Activated naive CD8-positive, alpha-beta T cell treated with anti-CD3 and anti-CD28 coated beads, Interleukin-2, amount 50 U/mL, for 16 hours (primary cell): ENCODE measurements at places on chromosomes 7 and 10.

GRCh38 chr7:6451224-6451705 is 3.5 kb upstream of the DAGLB start:
- DNase-seq, result no peak

GRCh38 chr7:98991141-98991540 is 112.8 kb downstream of the TRRAP start:
- DNase-seq, result no peak

GRCh38 chr10:7942859-7943258 is 111.6 kb upstream of the GATA3 start:
- no peak for DNase-seq

GRCh38 chr10:103759100-103759781 is 96.1 kb downstream of the SH3PXD2A start:
- DNase-seq, result no peak

DNA sequence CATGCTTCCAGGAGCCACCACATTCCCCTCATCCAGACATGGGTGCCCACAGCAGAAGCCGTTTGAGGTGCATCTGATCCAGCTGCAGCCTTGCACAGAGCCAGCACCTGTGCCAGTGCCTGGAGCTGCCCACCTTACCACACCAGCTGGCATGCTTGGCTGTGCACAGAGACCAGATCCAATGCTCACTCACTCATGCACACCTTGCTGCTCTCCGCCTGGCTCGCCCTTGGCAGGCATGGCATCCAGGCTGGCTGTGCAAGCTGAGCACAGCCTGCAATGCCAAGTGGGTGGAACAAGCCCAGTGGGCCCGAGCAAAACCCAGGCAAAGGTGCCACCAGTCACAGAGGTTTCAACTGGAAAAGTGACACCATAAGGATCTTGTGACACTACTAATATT is 66.9 kb upstream of the SEMA3A start:
- no peak for DNase-seq

- DNase-seq, result no peak
These were observed 1.0 kb downstream of the GNB2 start for GRCh38 chr7:100674411-100675104.

DNA sequence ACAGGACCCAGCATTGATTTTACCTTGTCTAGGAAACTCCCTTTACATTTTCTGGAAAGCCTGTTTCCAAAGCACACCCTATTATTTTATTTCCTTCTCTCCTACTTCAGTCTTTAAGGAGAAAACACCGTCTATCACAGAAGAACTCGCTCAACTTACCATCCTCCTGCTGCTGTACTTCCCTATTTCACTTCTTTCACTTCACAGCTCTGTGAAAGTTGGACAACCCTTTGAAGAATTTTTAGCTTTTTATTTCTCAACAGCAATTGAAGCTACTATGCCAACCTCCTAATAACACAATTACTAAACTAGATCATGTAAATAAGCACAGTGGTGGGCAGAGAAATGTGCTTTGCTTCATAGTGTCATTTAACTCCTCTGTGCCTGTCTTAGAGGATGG is 166.5 kb downstream of the TFEC start:
- no peak for DNase-seq

DNA sequence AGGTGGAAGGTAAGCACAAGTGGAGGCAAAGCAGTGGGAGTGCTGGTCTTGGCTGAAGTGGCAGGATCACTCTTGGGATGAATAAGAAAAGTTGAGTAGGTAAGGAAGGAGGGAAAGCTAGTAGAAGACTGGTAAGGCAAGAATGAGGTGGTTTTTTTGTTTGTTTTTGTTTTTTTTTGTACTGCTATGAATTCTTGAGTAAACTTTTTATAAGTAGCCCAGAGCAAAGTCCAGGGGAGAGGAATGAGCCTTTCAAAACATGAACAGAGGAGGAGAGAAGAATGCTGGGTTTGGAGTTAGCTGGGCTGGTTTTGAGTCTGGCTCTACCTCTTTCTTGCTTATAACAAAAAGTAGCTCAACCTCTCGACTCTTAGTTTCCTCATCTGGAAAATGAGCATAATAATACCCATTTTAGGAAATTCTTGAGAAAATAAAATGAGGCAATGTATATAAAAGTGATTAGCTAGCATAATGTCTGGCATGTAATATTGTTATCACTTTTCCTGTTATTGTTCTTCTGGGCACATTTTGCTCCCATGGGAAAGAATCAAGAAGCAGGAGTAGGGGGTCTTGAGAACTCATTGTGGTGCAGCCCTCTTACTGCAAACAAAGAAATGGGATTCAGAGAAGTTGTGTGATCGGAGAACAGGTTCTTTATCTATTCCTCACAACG is 24.1 kb upstream of the LRRC17 start:
- no peak for DNase-seq

DNA sequence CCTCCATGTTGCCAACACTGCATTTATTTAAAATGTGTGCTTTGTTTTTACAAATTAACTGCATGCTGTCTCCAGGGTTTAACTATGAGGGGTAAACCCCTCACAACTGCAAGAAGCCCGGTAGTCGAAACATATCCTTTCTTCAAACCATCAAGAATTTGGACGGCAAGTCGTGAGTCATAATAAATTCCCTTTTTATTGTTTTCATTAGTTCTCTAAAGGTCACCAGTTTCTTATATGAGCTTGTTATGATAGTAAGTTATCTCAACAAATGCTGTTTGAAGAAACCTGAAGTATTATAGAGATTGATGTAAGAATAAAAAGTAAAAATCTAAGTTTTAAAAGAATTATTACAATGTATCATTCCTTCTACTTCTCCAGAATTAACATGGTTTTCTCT is 12.2 kb upstream of the FIGNL1 start:
- no peak for DNase-seq

- DNase-seq, result no peak
These were observed 35.8 kb upstream of the GPR37 start for GRCh38 chr7:124801330-124801895.

DNA sequence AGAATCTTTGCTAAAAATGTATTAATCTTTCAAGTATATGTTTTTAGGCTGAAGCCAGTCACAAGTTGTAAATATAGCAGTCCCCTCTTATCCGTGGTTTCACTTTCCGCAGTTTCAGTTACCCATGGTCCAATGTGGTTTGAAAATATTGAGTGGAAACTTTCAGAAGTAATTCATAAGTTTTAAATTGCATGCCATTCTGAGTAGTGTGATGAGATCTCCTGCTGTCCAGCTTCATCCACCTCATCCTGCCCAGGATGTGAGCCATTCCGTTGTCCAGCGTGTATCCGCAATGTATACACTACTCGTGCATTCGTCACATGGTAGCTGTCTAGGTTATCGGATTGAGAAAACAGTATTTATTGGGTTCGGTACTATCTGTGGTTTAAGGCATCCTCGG is 12.2 kb downstream of the PDCD4 start:
- DNase-seq, result no peak

- no peak for DNase-seq
These were observed 262.0 kb downstream of the ADRA2A start for GRCh38 chr10:111338805-111339204.

GRCh38 chr7:29109899-29110298 is 36.4 kb downstream of the CPVL start:
- no peak for DNase-seq

DNA sequence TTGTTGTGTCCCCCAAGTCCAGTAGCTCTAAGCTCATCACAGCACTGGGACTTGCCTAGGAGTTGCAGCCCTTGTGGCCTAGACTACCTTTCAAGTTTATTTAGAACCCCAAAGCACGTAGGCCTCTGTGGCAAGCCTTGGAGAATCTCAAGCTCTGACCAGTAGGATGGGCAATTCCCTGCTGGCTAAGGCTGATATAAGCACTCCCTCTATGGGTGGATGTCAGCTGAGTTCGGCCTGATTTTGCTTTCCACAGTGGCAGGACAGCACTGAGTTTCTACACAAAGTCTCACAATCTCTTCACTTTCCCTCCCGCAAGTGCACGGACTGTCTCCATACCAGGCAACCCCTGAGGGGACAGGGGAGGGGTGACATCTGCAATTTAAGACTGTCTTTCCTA is 886.4 kb upstream of the LRRN3 start:
- DNase-seq, result no peak

DNA sequence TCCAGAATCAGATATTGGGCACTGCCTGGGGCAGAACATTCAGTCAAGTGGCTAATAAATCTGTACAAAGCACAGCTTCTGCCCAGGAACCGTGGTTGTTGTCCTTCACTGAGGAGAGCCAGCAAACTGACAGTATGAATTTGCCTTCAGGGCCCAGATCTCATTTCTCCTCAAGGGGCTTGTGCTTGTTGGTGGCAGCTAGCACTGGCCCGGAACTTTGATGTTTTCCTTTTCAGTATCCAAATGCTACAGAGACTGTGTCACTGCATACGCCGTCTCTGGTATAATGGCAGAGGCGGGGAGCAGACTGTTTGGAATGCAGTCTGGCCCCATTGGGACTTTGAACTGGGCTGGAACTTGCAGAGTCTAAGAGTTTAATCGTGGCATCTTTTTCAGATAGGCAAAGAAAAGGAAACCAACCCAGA is 30.4 kb upstream of the ADD3 start:
- DNase-seq, result no peak

DNA sequence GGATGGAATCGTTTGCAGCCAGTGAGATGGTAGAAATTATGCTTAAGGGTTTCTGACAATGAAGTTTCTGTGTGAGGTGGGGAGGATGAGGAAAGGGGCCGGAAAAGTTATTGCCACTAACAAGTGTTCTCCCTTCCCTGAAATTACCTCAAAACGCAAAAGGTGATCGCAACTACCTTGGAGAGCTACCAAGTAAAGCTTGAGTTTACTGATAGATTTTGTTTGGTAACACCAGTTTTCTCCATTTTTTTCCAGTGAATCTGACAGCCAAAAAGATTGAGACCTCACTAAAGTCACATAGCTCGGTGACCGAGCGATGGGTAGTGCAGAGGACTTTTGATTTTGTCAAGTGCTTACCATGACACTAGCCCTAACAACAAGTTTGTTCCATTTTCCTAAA is 1.6 kb downstream of the SUV39H2 start:
- DNase-seq, result no peak

GRCh38 chr10:86630079-86630478 is 24.3 kb upstream of the OPN4 start:
- DNase-seq, result no peak

DNA sequence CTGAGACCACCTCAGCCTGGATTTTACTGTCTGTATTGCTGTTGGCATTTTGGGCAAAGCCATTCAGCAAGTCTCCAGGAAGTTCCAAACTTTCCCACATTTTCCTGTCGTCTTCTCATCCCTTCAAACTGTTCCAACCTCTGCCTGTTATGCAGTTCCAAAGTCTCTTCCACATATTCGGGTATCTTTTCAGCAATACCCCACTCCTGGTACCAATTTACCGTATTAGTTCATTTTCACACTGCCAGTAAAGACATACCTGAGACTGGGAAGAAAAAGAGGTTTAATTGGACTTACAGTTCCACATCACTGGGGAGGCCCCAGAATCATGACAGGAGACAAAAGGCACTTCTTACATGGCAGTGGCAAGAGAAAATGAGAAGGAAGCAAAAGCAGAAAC is 62.8 kb downstream of the INPP5A start:
- DNase-seq, result no peak

DNA sequence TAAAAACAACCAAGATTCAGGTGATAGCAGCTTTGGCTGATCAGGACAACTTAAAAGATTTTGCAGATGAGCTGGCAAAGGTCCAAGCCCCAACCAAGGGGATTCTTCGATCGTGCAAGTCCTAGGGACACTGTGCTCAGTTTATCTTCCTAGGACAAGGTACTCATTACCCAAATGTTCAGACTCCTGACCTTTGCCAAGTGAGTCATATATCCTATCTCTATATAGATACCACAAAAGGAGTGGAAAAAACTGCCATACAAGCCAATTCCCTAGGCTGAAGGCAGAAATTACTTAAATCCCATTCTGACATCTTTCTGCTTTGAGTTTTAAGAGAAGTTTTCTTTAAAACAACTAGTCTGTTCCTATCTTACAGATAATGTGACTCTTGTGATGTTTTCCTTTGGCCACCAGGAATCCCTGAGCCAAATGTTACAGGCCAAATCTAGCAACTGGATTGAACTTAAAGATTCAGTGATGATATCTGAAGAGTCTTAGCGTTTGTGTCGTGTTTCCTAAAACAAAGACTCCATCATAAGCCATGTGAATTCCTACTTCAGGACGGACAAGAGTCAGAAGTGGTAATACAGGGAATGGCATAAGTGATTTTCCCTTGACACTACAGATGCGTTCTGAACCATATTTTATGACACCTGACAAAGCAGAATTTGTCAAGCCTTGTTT is 142.6 kb upstream of the ASAH2 start:
- DNase-seq, result no peak

- DNase-seq, result no peak
These were observed 102.3 kb downstream of the SLC25A13 start for GRCh38 chr7:96219378-96220130.

DNA sequence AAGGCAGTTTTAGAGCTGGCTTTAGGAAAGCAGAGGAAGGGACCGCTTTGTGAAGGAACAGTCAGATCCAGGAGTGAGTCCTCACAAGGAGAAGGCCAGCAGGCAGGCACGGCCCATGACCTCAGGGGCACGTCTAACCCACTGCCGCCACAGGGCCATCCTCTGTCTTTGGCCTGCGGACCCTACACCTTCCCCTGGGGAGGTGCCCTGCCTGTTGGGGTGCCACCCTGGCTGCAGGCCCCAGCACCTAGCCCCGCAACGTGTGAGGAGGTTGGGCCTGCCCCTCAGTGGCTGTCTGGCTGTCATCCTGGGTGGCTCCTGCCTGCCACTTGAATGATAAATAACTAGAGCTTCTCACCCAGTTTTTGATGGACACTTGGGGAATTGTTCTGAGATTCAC is 31.0 kb upstream of the TRIM8 start:
- no peak for DNase-seq

DNA sequence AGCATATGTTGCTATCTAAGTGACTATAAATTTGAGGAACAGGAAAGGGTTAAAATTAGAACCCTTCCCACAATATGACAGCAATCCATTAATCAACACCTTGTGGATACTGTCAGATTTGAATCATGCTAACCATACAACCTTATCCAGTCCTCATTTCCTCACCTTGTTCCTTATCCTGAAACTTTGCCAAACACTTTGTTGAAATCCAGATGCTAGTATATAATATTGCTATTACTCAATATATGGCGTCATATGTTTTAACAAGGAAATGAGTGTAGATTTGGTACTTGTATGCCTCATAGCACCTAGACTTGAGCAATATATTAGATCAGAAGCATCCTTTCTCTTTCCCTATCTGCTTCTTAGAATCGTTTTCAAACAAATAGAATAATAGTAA is 66.3 kb upstream of the SLC25A13 start:
- no peak for DNase-seq

GRCh38 chr10:33818343-33818742 is 483.9 kb upstream of the NRP1 start:
- DNase-seq, result no peak

GRCh38 chr7:79471283-79471682 is 17.8 kb upstream of the MAGI2 start:
- DNase-seq, result no peak

DNA sequence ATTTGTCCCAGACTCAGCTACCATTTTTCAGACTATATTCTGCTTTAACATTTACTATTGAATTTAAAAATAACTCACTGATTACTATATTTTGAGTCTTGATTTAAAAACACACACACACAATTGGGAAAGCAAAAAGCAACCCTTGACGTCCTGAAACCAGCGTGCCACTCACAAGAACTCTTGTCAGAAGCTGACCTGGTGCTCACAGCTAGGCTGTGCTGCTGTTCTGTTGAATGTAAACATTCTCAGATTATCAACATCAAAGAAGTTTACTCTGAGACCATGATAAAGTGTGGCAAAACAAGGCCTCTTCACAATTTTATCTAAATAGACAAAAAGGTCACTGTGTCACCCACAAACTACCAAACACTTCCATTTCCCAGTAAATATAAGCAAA is 62.6 kb upstream of the CACNA2D1 start:
- no peak for DNase-seq

- no peak for DNase-seq
These were observed 156.2 kb downstream of the TCERG1L start for GRCh38 chr10:131155218-131155875.
